ENCODE measurements at places on chromosomes 11 and 22.

- DNase-seq: no peak
These were observed 33.6 kb upstream of the CLMP start for GRCh38 chr11:123228496-123229163.

- no peak for DNase-seq
These were observed 53.6 kb downstream of the CECR2 start for GRCh38 chr22:17422736-17423343.

- peak; percentile 87 for DNase-seq
These were observed 383.7 kb downstream of the TMEM135 start for GRCh38 chr11:87421422-87421821.

DNA sequence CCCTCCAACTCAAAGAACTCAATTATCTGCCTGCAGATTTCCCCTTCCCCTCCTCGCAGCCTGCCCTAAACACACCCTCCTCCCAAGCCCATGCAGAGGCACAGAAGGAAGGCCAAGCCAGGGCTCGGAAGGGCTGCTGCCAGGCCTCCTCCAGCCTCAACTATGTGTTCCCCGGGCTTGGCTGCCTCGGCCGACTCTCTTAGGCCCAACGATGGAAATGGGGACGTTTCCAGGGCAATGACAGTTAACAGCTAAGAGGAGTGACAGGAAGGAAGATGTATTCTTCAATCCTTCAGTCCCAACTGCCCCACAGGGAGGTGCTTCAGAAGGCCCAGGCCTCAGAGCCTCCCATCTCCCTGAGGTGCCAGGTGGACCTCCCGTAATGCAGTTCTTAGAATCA lies 104.0 kb upstream of the AKIP1 start:
- no peak for DNase-seq

- DNase-seq: no peak
These were observed 2.5 kb upstream of the RCOR2 start for GRCh38 chr11:63919267-63920125.

- DNase-seq: peak; percentile 80
These were observed 580 bp downstream of the ILK start for GRCh38 chr11:6604081-6604626.

GRCh38 chr11:131522851-131523250 lies 152.4 kb downstream of the NTM start:
- DNase-seq: no peak

DNA sequence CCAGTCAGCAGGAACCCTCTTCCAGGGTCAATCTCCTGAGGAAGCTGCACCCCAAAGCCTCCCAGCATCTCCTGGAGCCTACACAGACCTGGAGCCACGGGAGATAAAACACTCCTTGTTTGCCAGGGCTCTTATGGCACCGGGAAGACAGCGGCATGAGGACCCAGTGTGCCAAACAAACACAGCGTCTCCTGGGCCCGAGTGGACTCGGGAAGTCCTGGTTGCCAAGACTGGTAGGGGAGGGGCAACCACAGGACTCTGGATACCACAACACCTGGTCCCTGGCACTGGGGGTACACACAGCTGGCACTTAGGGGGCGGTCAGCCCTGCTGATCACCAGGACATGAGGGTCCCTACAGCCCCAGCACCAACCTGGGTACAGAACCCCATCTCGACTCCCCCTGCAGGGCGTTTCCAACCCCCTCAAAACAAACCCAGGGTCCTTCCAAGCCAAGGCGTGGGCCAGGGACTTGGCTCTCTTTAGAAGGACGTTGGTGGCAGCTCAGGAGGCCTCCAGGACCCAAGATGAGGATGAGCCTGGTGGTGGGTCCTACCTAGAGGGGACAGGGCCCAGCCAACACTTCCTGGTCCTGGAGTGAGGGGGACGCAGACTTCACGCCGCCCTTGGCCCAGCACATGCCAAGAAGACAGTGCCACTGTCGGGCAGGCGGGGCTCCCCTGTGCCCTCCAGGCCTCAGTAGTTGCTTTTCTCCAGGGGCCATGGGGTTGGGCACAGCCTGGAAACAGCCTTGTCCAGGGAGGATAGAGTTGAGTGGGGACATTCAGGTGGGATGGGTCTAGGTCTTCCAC lies 85.0 kb downstream of the CELSR1 start:
- DNase-seq: no peak

DNA sequence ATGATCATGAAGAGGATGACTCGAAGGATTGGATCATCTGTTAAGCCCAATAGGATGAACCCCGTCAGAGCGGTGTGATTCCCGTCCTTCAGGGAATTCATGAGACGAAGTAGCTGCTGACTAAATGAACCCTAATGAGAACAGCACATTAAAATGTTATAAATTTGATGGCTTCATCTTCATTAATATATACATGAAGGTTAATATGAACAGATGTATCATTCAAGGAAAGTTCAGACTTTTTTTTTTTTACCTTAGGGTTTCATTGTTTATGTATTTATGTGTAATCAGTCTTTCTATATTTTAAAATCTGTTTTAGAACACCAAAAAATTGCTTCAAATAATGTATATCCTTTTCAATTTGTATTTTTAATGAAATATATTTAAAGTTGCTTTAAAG lies at the start of gene OR5P2:
Gene OR5P2, minus strand, starts transcription at position 101 of the 400 bp plus-strand sequence. Its CDS starts 0 bp downstream, at position 101.
- no peak for DNase-seq

DNA sequence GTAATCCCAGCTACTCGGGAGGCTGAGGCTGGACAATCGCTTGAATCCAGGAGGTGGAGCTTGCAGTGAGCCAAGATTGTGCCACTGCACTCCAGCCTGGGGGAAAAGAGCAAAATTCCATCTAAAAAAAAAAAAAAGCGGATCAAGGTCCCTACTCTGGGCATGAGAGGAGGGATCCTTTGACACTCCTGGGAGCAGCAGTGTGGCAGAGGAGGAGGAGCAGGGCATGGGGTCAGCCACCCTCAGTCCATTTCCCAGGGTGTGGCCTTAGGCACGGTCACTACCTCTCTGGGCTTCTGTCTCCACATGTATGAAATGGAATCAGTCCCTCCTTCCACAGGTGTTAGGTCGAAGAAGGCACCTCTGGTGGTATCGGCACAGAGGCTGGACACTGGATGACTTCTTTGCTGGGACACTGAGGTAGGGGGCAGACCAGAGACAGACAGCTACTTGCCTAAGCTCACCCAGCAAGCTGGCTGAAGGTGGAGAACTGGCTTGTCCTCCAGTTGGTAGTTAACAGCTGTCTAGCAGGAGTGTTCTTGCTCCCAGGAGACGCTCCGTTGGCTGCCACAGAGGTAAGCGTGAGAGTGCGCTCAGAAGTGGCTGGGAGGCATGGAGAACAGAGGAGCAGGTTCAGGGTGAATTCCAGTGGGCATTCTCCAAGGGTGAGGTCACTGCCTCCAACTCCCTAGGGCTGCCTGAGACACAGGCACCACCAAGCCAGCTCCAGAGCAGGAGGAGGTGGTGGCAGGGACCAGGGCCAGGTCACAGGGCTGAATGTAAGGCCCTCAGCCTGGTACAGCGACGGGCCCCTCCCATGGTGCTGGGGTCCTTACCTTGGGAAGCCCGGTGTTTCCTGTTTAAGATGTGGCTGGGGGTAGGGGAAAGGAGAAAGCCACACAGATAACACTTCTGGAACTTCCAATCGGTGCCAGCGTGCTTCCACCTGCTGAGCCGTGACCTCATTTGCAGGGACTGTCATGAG lies 19.5 kb downstream of the TXN2 start:
- no peak for DNase-seq

DNA sequence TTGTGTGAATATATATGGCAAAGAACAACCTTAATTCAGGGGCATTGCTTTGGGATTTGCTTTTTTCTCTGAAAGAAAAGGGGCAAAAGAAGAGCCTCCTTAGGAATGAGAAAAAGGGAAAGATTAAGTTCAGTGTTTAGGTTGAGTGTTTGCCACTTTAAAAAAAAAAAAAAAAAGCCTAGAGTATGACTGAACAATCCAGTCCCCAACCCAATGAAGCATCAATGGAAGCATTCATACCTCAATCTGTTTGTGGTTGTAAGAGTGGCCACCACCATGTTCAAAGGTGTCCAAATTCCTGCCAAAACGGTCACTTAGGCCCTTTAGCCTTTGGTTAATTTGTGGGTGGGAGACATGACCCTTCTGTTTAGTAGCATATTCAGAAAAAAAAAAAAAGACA lies 260.6 kb downstream of the SOX6 start:
- no peak for DNase-seq

GRCh38 chr11:94941131-94941530 lies 32.2 kb downstream of the CWC15 start:
- DNase-seq: no peak

- peak; percentile 82 for DNase-seq
These were observed 153.4 kb downstream of the LDLRAD3 start for GRCh38 chr11:36097219-36097650.

GRCh38 chr11:65055538-65055937 lies 2.8 kb downstream of the NAALADL1 start:
- DNase-seq: no peak

DNA sequence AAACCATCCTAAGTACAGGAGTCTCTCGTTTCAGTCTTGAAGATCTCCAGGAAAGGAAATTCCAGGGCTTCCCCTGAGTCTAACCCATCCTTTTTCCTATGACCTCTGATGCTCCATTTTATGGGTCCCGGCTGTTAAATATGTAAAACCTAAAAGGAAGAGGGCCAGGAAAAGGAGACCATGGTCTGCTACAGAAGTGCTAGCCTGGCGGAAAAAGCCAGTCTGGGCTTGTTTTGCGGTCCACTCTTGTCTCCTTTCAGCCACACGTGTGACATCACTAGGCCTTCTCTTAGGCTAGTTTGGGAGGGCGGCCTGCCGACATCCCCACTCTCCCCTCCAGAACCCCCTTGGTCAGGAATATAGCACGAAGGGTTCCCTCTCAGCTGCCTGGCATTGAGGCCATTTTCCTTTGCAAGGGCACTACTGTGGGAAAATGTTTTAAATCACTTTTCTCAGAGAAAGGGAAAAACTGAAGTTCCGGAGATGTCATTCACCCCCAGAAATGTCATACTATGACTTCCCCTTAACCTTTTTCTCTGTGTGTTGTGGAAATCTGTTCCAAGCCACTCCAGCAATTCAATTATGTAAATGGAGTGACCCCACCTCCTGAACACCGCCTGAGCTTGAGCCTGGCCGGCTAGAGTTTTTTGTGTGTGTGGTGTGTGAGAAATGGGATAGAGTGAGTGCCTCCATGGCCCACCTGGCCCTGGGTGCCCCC lies 86.9 kb downstream of the UBASH3B start:
- DNase-seq: no peak

DNA sequence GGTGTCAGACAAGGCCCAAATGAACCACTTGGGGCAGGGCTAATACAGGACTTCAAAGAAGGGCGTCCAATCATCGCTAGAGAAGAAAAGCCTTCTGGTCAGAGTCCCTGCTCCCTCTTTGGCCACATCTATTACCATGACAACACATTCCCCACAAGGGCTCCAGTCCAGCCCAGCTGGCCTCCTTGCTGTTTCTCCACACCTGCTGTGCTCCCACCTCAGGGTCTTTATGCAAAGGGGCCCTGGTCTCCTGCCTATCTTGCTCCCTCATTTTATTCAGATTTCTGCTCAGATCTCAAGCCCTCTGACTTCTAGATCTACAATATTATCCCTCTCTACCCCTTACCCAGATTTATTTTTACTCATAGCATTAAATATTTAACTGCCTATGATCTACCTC lies 58.0 kb upstream of the KIRREL3 start:
- no peak for DNase-seq

- DNase-seq: no peak
These were observed 202.1 kb upstream of the B3GAT1 start for GRCh38 chr11:134614141-134614540.

DNA sequence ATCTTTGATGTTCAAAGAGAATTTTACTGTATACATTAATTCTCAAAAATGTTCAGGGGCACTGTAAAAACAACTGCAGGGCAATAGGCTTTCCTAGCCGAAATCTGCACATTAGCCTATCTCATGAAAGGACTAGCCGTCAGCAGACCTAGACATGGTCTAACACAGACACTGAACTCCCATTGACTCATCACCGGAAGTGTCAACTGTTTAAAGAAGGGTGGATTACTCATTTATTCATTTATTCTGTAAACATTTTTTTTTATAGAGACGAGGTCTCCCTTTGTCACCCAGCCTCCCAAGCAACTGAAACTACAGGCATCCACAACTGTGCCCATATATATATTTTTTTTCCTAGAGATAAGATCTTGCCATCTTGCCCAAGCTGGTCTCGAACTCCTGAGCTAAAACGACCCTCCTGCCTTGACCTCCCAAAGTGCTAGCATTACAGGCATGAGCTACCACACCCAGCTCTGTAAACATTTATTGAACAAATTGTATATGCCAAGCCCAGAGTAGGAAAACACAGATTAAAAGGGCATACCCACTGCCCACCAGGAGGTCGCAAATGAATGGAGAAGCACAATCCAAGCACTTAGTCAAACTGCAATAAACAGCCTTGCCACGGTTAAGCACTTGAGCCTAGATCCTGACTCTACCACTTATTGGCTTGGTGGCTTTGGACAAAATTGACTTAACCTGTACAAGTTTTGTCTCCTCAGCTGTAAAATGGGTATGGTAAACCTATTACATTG lies 26.6 kb downstream of the RAB30 start:
- DNase-seq: no peak
